ENCODE measurements at places on chromosomes 5 and 9.

DNA sequence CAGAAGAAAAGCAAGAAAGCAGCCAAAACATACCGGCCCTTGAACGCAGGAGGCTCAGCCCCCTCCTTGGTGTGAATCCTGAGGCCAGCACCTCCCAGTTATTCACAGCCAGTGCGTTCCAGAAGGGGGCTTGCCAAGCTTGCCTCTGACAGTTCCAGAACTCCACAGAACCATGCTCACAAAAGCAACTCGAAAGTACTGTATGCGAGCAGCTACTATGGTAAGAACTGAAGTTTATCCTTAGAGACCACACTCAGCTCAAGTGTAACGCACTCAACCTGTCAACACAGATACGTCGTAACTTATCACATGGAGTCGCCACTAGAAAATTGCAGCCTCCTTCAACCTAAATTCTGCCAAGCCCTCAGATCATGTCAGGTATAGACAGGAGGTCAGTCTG lies 1.4 kb downstream of the UBAC1 start:
- DNase-seq = no peak

- no peak for DNase-seq
Observed at GRCh38 chr5:132368186-132368585, 1.3 kb upstream of the SLC22A5 start.

GRCh38 chr5:113806904-113807303 lies 293.4 kb downstream of the YTHDC2 start:
- no peak for DNase-seq

DNA sequence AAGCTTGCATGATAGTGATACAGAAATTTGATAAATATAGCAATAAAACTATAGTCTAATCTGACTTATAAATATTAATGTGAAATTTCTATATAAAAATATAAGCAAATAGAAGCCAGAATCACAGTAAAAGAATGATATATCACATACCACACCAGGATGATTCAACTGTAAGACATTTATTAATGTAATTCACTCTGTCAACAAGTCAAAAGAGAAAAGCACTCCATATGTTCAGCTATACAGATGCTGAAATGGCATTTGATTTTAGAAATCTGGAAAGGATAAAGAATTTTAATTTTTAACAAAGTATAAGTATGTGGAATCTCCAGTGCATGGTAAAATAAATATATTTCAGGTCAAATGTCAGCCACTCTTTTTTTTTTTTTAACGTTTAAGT lies 372.4 kb downstream of the KCNN2 start:
- DNase-seq = no peak

DNA sequence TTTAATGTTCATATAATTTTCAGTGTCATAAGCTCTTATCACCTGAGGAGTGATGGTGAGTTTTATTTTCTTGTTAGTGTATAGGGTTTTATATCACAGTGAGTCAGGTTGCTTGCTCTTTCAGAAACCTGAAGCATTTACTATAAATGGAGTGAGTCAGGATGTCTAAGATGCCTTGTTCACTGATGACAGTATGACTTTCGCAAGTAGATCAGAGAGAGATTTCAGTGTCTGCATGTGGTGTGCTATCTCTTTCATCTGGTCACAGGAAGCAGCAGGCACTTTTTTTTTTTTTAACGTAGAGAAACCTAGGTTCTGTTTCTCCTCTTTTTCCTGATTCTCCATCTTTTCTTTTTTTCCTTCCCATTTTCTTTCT lies 237.1 kb downstream of the DMRTA1 start:
- no peak for DNase-seq

- DNase-seq = no peak
Observed at GRCh38 chr5:145500710-145501109, 334.4 kb downstream of the PRELID2 start.

- DNase-seq = no peak
Observed at GRCh38 chr9:121613009-121613752, 38.3 kb upstream of the DAB2IP start.

- no peak for DNase-seq
Observed at GRCh38 chr9:70411930-70412831, 2.3 kb downstream of the KLF9 start.

- DNase-seq = no peak
Observed at GRCh38 chr9:69542942-69543704, 129.0 kb downstream of the APBA1 start.

DNA sequence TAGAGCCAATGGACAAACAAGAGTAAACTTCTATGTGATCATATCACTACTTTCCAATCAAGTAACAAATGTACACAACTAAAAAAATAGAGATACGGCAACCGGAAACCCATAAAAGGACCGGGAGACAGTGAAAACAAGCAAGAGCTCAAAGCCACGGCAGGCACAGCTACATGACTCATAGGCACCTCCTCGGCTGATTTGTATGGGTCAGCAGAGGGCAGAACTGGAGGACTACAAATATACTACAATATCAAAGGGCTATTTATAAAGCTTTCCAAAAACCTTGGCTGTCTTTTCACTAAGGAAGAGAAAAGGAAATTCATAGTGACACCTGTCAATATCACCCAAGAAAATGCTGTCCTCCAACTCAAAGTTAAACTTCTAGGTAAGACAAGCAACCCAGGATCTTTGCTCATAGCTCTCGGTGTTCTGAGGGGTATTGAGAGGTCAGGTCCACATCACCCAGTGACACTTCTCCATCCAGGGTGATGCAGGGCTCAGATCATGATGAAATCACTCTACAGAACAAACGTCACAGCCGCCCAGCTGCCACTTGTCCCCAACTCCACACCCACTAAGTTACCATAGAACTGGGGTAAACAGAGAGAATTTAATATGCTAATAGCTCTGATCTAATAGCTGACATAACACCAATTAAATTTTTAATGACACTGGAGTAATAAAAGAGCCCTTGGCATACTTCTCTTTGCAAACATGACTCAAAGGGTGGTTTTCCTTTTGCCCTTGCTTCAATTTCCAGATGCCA lies 41.3 kb downstream of the PFDN1 start:
- DNase-seq = no peak

DNA sequence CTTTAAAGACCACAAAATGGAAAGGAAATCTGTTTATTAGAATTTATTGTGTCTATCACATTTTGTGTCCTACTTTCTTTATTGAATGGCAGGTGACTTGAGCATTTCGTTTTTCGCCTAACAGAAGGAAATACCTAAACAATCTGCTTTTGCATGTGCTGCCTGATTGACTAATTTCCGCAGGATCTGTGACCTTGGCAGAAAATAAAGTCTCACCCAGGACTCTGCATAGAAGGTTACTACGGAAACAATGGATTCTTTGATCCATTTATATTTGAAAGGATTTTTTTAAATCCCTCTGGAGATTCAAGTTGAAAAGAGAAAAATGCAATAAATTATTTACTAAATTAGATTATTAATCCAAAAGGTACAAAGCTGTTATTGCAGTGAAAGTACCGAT lies 61.0 kb upstream of the CAST start:
- no peak for DNase-seq

Data from cortex of kidney (tissue), 1 donor.